ENCODE measurements at places on chromosomes 16 and 17.

GRCh38 chr16:28984619-28985135 is at the start of gene LAT:
LAT (plus strand) TSS chr16:28985052; CDS start chr16:28985418, 366 bp downstream.
- peak; percentile 85 for DNase-seq

- no peak for DNase-seq
Measured at GRCh38 chr16:4700380-4700996, 7.1 kb downstream of the NUDT16L1 start.

- DNase-seq, result peak; percentile 74
Measured at GRCh38 chr16:88812513-88813268, 963 bp upstream of the APRT start.

GRCh38 chr16:648071-648780 is 939 bp upstream of the WDR90 start:
- peak; percentile 59 for DNase-seq

DNA sequence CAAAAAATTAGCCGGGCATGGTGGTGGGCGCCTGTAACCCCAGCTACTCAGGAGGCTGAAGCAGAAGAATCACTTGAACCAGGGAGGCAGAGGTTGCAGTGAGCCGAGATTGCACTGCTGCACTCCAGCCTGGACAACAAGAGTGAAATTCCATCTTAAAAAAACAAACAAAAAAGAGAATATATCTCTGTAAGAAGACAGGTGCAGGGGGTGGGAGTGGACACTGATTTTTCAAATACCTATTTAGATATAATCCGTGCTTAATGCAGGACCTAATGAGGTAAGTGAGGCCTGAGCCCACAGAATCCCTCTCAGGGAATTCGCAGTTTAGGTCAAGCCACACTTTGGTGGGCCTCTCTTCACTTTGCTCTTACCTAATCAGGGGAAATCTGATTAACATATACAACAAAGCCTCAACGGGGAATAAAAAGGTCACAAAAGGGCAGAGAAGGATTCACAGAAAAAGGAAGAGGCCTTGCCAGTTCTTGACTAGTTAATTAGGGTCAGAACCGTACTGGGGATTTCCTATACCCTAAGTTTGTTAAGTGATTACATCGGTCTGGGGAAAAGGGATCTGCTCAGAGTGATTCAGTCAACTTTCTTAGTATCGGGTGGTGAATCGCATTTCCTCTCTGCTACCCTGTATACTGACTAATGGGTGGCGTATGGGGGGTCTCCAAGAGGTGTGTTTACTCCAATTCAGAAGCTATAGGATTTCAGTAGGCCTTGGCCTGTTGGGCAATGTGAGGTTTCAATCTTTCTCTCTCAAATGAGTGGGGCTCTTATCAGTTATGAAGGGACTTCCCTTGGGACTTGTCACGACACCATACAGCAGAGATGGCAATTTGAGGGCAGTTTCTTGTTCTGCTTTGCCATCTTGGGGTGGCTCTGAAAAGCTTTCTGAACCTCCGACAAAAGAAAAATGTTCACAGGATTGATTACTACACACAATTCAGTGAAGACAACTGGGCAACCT is 1.9 kb upstream of the NFAT5 start:
- DNase-seq, result peak; percentile 57

GRCh38 chr17:48457080-48457836 is 27.2 kb upstream of the SKAP1 start:
- DNase-seq, result peak; percentile 83

GRCh38 chr17:66928949-66929348 is 35.6 kb upstream of the CACNG4 start:
- DNase-seq, result no peak

- peak; percentile 5 for DNase-seq
Measured at GRCh38 chr16:48310908-48311641, 63.7 kb upstream of the ABCC11 start.

DNA sequence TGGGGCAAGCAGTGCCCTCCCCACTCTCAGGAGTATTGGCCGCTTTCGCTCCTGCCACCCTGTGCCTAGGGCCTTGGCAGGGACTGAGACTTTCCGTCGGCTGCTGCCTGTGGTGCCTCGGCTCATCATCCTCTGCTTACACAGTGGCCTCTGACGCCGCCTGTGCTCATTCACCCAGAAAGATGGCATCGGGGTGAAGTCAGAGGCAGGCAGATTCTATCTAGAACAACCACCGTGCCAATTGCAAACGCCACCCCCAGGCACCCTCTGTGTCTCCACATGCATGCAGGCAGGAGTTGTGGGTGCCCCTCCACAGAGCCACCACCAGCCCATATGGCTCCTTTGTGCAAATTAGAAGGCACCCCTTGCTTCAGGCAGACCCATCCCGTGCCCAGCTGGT is 154.2 kb upstream of the GSE1 start:
- DNase-seq, result no peak
